Activated CD4-positive, alpha-beta T cell treated with anti-CD3 and anti-CD28 coated beads for 1 hour (primary cell): ENCODE measurements at places on chromosomes 16 and 17.

DNA sequence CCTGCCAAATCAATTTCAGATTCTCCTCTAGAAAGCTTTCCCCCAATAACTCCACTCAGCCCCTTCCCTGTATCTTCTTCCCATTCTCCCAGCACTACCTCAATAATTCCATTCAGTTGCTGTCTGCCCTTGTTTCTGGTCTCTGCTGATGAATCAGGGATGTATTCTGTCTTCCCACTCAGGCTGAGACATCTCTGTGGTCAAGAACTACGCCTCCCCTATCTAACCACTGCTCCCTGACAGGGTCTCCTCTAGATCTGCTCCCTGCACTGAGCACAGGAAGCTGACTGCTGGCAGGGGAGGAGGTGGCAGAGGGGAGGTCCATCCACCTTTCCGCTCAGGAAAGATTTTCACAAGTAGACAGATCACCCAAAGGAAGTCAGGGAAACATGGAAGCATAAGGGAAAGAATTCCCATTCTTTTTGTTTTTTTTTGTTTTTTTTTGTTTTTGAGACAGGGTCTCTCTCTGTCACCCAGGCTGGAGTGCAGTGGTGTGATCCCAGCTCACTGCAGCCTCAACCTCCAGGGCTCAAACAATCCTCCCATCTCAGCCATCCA, 16.9 kb upstream of the SP2 start:
- DNase-seq: no peak

- DNase-seq: no peak
These were observed 592.3 kb downstream of the TMEM114 start for GRCh38 chr16:7997966-7998365.

- DNase-seq: no peak
These were observed 25.0 kb upstream of the BCAS3 start for GRCh38 chr17:60652454-60653247.

- DNase-seq: peak; percentile 16
These were observed 178.3 kb downstream of the MRTFB start for GRCh38 chr16:14249291-14250032.

DNA sequence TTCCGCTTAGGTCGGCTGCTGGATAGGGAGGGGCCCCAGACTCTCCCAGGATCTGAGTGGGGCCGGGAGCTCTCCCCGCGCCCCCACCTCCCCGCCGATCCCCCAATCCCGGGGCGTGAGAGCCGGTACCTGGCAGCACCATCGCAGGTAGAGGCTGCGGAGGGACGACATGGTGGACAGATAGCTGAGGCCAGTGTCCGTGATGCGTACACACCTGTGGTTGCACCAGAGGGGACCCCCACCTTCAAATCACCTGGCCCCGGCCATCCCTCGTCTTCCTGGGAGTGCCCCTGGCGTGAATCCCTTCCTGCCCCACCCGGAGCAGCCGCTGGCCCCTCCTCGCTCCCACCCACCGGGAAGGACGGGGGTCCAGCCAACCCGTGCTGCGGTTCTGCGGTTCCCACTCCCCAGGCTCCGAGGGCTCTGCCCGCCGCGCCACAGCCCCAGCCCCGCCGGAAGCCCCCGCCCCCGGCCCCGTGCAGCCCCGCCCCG, 4.7 kb upstream of the WDR24 start:
- no peak for DNase-seq
